Central memory CD8-positive, alpha-beta T cell (primary cell): ENCODE measurements at places on chromosomes 6 and 20.

DNA sequence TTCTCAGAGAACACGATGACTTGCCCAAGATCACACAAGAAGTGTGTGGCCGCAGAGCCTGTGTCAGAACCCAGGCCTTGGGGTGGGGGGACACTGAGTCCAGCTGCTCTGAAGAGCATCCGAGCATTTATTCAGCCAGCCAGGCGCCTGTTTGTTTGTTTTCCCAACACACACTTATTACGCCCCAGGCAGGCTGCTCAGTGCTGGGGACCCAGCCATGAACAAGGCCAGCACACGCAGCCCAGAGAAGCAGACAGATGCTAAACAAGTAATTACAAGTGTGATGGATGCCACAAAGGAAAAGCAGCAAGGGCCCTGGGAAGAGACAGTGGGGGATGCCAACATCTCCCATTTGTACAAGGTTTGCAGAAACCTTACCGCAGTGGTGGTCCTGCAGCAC lies 19.4 kb upstream of the SIRPA start:
- DNase-seq, result no peak

GRCh38 chr6:44667668-44668390 lies 280.3 kb downstream of the CDC5L start:
- DNase-seq, result no peak

- no peak for DNase-seq
Observed at GRCh38 chr6:29602564-29603361, 17.8 kb downstream of the OR2H2 start.

DNA sequence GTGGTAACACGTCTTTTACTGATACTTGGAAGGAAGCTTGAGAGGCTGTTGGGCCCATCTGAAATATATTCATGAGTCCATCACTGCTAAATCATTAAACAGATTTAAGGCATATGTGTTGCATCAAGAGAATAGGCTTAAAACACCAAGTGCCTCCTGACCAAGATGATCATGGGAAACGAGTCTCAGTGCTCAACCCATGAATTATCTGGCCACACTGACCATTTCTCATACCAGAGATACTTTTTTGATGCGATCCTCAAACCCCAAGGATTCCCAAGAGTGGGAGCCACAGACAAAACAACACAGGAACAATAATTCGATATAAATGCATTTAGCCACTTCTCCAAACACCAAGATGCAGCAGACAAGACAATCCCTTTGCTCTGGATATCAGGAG lies 17.2 kb downstream of the HEY2 start:
- no peak for DNase-seq

GRCh38 chr6:47535316-47536225 lies 58.0 kb downstream of the CD2AP start:
- DNase-seq, result no peak

- no peak for DNase-seq
Observed at GRCh38 chr6:41332842-41333736, 2.3 kb upstream of the NCR2 start.

DNA sequence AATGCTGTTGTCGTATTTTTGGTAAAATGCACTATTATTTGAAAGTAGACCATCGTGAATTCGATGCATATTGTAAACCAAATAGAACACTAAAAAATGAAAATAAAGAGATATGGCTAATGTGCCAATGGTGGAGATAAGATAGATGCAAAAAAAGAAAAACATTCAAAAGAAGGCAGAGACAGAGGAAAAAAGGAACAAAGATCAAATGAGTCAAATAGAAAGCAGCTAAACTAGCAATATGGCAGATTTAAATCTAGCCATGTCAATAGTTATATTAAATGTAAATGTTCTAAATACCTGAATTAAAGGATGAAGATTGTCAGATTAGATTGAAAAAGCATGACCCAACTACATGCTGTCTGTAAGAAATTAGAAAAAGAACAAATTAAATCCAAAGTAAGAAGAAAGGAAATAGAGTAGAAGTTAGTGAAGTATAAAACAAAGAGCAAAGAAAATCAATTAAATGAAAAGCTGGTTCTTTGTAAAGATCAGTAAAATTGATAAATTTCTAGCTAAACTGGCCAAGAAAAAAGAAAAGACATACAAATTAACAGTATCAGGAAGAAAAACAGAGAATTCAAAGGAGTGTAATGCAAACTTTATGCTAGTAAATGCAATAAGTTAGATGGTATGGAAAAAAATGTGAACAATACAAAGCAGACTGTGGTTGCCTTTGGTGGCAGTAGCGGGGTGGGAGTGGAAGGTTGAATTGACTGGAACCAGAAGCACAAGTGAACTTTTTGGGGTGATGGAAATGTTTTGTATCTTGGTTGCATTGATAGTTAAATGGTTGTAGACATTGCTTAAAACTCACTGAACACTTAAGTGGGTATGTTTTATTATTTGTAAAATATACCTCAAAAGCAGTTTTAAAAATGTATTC lies 44.8 kb downstream of the PTPN1 start:
- DNase-seq, result no peak

DNA sequence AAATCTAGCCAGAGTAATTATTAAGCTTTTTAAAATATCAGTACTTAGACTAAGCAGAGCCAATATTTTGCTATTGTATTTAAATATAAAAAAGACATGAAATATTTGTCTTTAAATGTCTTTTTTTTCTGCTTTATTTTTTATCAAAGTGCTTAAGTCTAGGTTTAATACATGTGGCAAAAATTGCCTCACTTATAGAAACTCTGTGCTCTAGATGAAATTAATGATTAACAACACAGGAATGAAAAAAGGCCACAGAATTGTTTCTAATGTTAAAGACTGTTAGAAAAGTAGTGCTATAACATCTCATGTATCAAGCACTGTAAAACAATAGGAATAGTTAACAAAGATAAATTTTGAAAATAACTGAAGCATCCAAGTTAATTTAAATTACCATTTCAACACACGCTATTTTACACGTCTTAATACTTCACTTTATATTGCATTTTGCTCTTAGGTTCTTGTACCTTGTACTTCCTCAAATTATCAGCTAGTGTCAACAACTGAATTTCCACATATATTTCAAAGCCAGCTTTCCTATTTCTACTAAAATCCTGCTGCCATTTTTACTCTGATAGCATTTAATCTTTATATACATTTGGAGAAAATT lies 1515.1 kb downstream of the HACE1 start:
- DNase-seq, result no peak

- no peak for DNase-seq
Observed at GRCh38 chr6:77037439-77037838, 425.9 kb downstream of the HTR1B start.

DNA sequence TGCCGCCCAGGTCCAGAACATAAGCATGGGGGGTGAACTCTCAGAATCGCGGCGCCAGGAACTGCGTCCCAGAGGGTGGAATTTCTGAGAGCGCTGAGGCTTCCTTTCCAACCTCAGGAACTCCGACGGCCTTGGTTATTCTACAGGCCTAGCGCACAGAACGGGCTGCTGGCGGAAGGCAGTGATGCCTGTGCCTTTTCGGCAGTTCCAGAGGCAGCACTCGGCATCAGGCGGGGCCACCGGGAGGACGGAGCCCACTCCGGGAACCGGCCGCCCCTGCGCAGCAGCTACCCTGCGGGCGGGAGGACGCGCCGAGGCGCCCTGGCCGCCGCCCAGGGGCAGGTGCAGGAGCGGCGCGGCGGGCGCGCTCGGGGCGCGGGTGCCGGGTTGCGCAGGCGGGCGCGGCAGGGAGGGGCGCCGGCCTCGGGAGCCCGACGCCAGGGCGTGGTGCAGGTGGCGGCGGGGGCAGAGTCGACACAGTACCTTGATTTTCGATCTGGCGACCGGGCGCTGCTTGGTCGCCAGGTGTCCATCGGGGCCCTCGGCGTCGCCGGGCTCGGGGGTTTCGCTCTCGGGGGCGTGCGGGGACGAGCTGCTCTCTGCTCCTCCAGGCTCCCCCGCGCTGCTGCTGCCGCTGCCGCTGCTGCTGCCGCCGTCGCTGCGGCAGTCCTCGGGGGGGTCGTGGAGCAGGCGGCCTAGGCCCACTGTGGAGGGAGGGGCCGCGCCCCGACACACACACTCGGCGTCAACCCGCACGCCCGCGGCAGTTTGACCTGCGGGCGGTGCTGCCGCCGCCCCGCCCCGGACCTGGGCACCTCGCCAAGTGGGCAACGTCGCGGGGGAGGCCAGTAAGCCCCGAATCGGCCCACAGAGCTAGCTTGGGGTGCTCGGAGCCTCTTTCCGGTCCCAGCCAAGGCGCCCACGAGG lies 1.3 kb downstream of the OVOL2 start:
- no peak for DNase-seq

DNA sequence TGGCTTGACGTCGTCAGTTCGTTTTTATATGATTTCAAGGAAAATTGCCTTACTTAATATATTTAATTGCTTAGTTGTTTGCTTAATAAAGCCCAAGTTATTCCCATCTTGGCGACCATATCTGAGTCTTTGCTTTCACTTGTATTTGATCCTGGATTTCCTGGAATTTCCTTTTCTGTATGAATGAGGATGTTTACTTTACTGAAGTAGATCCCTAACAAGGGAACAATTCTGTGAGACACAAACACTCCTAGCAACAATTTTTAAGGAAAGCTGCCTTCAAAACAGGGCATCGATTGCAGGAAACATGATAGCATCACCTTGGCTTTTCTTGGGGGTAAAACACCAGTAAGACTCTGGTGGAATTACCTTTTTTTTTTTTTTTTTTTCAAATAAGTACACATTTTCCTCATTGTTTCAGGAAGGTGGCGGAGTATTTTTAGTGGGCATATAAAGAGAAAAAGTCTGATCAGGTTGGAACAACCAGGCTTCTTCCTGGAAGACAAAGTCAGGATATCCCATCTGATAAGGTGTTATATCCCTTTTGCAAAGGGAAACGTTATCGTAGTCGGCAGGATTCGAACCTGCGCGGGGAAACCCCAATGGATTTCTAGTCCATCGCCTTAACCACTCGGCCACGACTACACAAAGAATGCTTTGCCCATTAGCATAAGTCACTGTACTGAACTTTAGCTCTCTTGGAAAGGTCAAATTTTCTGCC lies 68.5 kb upstream of the ZNF184 start:
- no peak for DNase-seq

DNA sequence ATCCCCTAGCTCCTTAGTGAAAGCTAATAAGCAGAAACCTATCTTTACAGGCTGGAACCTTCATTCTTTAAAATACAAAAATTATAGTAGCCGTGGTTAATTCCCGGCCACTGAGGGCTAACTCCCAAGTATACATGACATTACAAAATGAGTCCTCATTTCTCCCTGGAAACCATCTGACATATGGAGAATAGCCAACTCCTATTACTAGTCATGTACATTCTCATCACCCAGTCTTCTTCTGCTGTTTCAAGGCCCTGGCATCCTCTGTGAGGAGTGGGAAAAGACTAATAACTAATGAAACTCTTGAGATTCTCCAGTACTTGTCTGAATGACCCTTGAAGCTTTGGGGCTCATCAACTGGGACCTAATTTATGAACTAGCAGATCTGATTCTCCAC lies 30.2 kb downstream of the CSNK2A1 start:
- DNase-seq, result no peak

- no peak for DNase-seq
Observed at GRCh38 chr20:16187956-16188616, 385.2 kb downstream of the KIF16B start.

DNA sequence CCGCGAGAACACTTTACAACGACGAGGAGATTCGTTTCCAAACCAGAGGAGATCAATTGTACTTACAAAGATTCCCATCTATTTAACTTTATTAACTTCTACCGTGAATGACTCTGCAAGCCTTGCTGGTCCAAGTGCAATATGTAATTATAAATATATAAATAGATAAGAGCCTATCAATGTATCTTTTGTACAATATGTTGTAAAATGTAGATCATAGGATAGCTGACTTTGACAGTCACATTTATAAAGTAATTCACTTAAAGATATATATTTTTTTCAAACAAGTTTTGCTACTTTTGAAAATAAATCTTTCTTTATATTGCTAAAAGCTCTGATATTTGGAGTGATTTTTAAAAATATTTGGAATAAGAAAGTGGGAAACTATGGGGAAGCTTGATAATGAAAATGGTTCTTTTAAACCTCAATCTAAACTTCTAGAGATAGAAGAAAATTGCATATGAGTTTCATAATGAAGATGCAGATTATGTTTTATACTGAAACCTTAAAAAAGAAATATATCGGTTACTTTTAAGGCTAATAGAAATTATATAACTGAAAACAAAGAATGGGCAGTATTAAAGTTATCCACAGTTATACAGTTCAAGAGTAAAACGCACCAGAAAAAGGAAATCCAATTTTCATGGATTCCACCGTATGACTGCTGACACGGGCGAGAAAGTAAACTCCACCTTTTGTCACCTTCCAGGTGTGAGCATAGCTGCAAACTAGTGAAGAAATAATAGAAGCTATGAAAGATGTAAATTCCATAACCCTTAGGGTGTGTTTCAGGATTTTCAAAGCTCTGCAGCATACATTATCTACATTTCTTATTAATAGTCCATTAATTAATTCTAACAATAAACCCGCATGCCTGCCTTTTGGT lies 3.3 kb downstream of the TCF21 start:
- DNase-seq, result no peak

DNA sequence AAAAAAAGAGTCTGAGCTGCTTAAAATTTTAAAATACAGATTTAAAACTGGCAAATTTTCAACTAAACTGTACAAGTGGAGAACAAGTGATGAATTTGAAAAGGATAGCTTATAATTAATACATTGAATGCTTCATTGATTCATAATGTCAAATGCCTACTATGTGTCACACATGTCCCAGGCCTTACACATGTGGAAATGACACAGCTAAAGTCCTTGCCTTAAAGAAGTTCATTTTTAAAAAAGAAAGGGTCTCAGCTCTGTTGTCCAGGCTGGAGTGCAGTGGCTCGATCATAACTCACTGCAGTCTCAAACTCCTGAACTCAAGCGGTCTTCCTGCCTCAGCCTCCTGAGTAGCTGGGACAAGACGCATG lies 5.0 kb downstream of the NCOA5 start:
- no peak for DNase-seq

GRCh38 chr6:134457941-134458340 lies 140.0 kb upstream of the SGK1 start:
- no peak for DNase-seq

- DNase-seq, result no peak
Observed at GRCh38 chr6:87832025-87832825, 130.2 kb upstream of the AKIRIN2 start.

GRCh38 chr6:154960854-154961530 lies 34.1 kb upstream of the TIAM2 start:
- no peak for DNase-seq

GRCh38 chr6:73042892-73043291 lies 182.4 kb downstream of the KHDC1L start:
- no peak for DNase-seq

GRCh38 chr6:79269877-79270276 lies 35.4 kb upstream of the HMGN3 start:
- no peak for DNase-seq

- no peak for DNase-seq
Observed at GRCh38 chr6:43833223-43833995, 63.4 kb downstream of the VEGFA start.
